ENCODE measurements at places on chromosomes 4 and X.

DNA sequence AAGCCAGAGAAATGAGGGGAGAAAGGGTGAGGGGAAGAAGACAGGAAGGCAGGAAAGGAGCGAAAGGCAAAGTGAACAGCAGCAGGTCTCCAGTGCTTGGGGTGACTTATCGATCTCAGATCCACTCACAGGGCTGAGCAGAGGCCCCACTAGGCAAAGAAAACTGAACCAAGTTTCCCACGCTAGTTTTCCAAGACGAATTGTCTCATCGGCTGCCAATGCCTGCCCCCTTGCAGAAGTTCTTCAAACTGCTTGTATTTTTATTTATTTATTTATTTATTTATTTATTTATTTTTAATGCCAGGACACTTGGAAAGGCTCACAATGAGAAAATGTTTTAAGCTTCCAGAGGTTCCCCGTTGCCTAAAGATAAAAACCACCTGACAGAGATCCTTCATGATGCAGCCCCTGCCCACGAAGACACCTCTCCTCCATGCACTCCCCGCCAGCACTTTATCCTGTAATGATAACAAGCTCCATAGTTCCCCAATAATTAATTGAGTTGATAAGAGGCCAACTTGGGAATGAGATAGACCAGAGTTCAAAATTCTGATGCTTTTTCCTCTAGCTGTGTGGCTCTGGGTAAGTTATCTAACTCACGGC, 43.2 kb downstream of the QDPR start:
- no peak for DNase-seq

- no peak for DNase-seq
These were observed 243.4 kb downstream of the ARHGAP10 start for GRCh38 chr4:147975325-147975724.

- DNase-seq = no peak
These were observed 1331.1 kb downstream of the ADGRL3 start for GRCh38 chr4:62531264-62531663.

GRCh38 chrX:318068-318738, 393 bp downstream of the GTPBP6 start:
- DNase-seq = peak; percentile 96

GRCh38 chr4:27986476-27986875, 1125.8 kb downstream of the STIM2 start:
- DNase-seq = no peak
